Midbrain (tissue), 1 donor: ENCODE measurements at places on chromosomes 4 and X.

DNA sequence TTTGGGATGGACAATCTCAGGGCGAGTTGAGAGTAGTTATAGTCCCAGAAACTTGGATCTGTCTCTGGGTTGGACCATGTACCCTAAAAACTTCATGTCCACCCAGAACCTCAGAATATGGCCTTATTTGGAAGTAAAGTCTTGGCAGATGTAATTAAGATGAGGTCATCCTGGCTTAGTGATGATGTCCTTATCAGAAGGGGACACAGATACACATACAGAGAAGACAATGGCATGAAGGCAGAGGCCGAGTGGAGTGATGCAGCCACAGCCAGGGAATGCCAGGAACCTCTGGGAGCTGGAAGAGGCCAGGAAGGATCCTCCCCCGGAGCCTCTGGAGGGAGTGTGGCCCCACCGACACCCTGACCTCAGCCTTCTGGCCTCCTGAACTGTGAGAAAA, 61.2 kb upstream of the STX18 start:
- no peak for DNase-seq

DNA sequence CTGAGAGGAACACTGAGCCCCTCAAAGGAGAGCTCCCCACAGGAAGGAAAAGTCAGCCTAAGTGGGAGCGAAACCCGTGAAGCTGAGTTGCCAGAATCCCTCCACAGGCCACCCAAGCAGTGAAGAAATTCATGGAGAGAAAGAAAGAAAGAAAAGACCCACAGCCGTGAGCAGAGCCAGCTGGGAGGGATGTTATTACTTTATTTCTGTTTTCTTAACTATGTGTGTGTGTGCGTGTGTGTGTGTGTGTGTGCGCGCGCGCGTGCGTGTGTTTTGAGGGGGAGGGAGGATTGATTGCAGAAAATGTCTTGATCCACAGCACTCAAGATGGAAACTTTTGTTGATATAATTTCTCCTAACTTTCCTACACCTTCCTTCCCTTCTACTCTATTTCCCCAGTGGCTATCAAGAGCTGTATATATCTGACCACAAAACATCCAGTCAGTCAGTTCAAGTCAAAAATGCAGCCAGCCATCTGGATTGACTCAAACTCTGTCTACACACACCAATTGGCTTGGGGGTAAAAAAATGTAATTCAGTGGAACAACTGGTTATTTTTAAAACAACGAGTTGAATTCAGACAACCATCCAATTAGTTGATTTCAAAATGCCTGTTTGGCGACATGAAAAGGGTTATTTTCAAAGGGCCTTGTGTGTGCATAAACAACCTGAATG, 13.8 kb upstream of the GPC3 start:
- no peak for DNase-seq

GRCh38 chr4:158796370-158797140, 27.7 kb downstream of the FNIP2 start:
- DNase-seq: no peak

DNA sequence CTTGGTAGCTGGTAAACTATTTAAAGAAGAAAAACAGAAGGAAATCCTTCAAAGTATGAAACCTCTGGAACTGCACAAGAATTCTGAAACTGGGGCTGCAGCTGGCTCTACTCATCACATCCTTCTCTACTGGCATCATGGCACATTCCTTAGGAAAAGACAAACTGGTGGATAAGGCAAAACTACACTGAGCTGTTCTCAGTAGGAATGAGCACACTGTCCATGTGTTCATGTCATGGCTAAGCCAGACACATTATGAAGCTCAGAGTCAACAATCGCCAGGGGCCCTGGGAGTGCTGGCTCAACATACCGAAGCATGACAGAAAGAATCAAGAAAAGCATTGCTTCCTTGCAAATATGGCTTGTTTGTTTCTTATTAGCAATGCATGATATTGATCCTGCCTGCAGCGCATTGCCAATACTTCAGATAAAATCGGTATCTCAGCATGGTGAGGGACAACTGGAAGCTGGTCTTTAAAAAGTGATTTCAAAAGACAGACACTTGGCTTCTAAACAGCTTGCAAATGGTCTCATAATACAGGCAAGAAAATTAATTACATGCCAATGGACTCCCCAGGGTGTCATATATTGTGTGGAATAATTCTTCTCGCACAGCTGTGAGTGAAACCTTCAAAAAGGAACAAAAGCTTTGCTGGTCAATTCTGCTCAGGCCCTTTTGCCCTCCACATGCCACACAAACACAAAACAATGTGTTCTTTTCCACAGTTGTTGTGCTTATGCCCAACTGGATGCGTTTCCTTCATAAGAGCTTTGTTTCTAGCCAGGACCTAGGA, 300.2 kb upstream of the VCX start:
- DNase-seq: no peak

GRCh38 chr4:123516576-123516975, 120.0 kb downstream of the SPRY1 start:
- DNase-seq: no peak

- no peak for DNase-seq
Observed at GRCh38 chr4:155907556-155907955, 4.1 kb downstream of the TDO2 start.
